HepG2 (cell line): ENCODE measurements at places on chromosomes 5 and 9. TPM values are rescaled to one million over a fixed set of nuclear protein-coding genes. Genes with fewer than 3 reads are reported as not detected.

The IL13 gene
- not detected in 2 replicates for total RNA-seq

DNA sequence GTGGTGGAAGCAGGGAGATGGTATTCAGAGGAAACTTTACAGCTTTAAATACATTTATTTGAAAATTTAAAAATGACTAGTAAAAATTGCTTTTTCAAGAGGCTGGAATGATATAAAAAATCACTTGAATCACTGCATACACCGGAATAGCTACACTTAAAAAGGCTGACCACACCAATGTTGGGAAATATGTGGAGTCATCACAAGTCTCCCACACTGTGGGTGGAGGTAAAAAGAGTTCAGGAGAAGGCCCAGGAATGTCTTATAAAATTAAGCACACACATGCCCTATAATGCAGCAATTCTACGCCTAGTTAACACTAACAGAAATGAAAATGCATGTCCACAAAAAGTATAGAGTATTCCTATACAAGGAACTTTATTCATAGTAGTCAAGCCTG lies 198.1 kb downstream of the ROR2 start:
- DNase-seq = no peak

GRCh38 chr5:132758451-132758850 lies 11.2 kb downstream of the CCNI2 start:
- no peak for DNase-seq

- DNase-seq = peak; percentile 23
These were observed 35.6 kb downstream of the TNFSF8 start for GRCh38 chr9:114894609-114895433.

DNA sequence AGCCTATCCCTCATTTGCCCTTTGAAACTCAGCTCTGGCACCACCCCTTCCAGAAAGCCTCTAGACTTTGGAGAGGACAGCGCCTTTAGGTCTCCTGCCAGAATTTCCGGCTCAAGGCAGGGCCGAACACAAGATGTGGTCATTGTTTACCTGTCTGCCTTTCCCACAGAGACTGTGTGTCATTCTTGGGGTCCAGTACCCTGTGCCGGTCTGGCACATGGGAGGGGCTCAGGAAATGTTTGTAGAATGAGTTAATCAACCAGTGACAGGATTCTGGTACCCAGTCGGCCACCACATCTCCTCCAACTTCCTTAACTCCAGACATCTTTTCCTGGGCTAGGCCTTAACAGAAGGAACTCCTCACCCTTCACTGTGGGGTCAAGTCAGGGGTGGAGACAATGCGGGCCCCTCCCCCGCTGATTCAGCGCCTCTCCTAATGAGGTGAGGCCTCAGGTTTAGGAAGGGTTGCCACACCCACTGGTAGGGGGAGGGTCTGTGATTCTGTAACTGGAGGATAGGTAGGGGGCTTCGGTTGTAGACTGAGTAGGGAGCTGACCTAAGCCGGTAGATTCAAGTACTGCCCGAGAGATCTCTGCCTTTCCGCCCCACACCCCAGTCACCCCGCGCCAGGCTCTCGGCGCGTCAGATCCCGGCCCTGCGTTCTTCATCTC lies 29.3 kb downstream of the PCDH1 start:
- peak; percentile 71 for DNase-seq

DNA sequence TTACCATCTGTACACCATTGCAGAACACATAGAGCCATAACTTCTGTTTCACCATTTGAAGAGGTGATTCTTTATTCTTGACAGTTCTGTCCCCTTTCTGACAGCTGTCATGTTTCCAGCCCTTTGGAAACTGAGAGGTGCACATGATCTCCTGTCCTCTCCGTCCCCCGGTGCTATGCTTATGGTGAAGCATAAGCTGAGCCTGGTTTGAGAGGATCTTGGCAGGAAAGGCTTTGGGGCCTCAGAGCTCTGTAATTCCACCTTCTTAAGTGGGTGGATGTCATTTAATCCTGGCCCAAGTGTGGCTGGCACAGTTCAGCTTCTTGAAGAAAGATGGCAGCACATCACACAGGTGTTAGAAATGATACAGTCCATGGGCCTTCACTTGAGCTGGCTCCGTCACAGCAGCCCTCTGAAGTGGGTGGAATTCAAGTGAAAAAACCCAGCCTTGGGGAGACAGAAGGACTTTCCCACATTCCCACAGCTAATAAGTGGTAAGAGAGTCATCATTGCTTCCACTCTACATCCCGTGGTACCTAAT lies 30.7 kb upstream of the GRPEL2 start:
- DNase-seq = no peak

DNA sequence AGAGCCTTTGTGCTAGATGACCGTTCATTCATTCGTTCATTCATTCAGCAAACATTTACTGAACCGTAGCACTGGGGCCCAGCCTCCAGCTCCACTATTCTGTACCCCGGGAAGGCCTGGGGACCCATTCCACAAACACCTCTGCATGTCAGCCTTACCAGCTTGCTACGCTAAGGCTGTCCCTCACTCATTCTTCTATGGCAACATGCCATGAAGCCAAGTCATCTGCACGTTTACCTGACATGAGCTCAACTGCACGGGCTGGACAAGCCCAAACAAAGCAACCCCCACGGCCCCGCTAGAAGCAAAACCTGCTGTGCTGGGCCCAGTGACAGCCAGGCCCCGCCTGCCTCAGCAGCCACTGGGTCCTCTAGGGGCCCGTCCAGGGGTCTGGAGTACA lies 6.0 kb downstream of the CEL start:
- no peak for DNase-seq

GRCh38 chr9:98118640-98119601 lies at the start of gene TRIM14:
Gene TRIM14 (minus strand): TSS chr9:98119222. CDS start chr9:98119188, 34 bp downstream.
- peak; percentile 69 for DNase-seq

- no peak for DNase-seq
These were observed 49.9 kb downstream of the ITGA1 start for GRCh38 chr5:52837591-52838001.

DNA sequence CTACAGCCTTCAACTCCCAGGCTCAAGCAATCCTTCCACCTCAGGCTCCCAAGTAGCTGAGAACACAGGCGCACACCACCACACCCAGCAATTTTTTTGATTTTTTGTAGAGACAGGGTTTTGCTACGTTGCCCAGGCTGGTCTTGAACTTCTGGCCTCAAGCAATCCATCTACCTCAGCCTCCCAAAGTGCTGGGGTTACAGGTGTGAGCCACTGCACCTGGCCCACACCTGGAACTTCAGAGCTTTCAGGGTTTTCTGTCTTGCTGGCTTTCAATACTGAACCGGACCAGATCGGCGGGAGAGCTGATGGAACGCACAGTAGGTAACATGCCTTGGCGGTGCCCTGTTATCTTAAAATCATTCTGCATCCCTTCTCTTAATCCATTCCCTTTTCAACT lies 30.8 kb downstream of the IPPK start:
- DNase-seq = no peak
